Ascending aorta (tissue), 2 donors: ENCODE measurements at places on chromosomes 1 and 21.

- peak; percentile 77 for DNase-seq
These were observed at the start of gene DENND2D for GRCh38 chr1:111199881-111200801. DENND2D (minus strand) TSS chr1:111200646; CDS start chr1:111200459, 187 bp downstream.

DNA sequence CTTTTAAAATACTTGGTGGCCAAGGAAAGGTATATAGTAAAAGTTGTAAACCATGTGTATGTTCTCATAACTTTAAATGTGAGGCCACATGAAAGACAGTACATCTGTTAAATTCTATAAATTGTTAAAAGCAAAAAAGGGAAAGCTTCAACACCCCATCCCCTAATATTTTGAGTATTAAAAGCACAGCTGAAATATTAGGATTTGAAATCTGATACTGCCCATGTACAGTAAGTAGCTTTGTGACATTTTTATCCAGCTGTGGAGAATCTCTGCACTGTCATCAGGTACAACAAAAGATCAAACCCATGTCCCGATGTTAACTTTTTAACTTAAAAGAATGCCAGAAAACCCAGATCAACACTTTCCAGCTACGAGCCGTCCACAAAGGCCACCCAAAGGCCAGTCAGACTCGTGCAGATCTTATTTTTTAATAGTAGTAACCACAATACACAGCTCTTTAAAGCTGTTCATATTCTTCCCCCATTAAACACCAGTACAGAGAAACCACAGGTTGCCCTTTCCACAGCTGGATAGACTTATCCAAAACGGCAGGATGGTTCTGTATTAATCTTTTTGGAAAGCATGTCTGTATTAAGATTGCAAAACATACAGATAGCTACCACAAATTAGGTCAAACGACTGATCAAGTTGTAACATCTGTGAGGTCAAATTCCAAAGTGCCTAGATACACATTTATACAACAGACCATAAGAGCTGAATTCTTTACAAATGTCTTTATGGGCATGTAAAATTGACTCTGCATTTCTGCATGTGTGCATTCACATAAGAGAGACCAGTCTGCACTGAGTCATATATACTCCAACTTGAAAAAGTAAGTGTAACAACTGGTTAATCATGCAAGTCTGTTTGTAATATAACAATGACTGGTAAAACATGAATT lies 5.2 kb downstream of the IRF2BP2 start:
- no peak for DNase-seq

DNA sequence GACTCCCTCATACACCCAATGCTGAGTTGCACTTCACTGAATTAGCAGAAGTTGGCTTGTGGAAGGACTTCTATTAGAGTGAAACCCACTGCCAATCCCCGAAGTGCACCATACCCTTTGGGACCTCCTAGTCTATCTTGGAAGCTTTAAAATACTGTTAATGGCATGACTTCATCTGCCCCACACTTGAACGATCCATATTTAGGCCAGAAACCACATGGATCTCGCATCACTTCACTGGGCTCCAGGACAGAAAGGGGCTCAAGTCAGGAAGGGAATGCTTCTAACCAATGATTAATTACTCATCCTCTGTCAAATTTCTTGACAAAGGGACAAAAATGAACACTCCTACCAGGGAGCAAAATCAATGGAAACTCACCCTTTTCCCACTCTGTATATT lies 69.1 kb downstream of the BCAR3 start:
- no peak for DNase-seq

DNA sequence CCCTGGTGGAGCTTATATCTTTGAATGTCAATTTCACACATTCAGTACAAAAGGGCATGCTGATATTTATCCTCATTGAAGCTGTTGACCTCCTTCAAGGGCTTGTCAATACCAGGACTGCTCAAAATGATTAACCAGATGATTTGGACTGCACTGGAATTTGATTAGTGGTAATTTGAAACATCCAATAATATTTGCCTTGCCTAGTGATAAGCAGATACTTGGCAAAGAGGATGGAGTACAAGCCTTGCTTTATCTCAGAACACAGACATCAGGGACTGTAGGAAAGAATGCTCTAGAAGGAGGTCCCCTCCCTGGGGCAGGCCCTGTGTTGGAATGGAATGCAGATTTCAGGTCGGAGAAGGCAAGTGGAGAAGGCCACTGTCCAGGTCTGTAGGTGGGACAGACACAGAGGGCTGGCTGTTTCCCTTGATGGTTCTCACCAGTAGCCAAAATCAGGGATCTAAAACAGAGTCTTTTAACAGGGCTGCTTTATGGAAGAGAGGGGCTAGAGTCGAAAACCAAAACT lies 64.8 kb upstream of the ZNF648 start:
- no peak for DNase-seq

GRCh38 chr1:109783436-109783835 lies 19.7 kb upstream of the EPS8L3 start:
- DNase-seq = peak; percentile 82

DNA sequence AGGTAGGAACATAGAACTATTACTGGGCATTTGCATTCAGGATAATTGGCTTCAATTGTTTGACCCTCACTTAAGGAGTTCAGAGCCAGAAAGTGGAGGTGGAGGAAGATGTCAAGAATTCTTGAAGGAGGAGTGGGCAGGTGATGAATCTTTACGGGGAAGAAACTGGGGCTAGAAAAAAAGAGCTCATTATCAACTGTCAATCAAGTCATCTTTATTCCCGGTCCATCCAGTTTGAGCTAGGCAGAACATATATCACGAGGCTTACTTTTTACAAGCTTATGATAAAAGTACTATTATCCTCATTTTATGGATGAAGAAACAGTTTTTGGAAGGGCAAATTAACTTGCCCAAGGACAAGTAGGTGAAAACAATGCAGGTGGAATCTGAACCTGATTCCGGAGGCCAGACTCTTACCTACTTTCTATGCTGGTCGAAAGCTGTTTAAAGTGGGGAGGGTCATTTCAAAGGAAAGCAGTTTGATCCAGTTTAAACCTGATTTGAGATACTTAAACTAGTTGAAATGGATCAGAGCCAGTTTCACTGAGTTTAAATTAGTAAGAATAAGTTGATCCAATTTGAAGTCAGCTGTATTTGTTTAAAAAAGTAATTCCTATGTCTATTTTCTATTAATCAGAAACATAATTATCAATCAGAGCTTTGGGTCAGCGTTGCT lies 13.3 kb upstream of the NBL1 start:
- peak; percentile 7 for DNase-seq

- no peak for DNase-seq
These were observed 48.6 kb downstream of the HIVEP3 start for GRCh38 chr1:41870076-41870562.

DNA sequence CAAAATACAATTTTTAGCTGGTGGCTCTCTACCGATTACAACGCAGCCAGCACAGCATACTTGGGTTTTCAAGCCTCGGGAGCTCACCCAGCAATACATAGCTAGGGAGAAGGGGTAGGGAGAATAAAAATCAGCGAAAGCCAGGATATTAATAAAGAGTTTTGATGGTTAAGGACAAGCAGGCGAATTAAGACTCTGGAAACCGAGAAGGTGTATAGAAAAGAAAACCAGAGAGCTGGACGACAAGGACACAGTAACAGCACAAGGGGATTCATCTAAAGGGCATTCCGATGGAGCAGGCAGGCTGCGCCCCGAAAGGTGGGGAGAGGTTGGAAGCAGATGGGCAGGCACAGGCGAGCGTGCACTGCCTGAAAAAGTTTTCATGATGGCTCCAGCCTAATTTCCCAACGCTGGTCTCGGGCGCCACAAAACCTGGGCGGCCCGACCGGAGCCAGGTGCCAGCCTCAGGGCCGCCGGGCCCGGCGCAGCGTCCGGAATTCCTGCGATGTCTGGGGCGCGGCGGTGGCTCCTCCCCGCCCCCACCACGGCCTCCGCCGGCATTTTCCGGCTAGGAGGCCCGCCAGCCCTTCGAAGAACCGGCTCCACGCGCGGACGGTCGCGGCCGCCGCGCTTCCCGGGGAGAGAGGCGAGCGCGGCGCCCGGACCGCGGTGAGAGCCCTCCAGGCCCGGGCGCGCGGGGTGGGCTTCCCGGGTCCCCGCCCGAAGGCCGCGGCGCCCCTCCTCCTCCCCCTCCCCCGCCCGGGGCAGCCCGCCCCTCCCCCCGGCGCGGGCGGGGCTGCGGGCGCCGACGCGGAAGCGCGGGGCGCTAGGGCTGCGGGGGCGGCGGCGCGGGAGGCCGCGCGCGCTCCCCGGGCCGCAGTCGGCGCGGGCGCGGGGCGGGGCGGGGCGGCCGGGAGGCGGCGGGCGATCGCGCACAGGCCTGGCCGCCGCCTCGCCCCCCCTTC lies 774 bp upstream of the DYRK1A start:
- DNase-seq = no peak

- DNase-seq = peak; percentile 24
These were observed 28.2 kb downstream of the LAMC2 start for GRCh38 chr1:183214021-183214970.

GRCh38 chr1:39266269-39266668 lies 61.8 kb downstream of the MACF1 start:
- DNase-seq = no peak

DNA sequence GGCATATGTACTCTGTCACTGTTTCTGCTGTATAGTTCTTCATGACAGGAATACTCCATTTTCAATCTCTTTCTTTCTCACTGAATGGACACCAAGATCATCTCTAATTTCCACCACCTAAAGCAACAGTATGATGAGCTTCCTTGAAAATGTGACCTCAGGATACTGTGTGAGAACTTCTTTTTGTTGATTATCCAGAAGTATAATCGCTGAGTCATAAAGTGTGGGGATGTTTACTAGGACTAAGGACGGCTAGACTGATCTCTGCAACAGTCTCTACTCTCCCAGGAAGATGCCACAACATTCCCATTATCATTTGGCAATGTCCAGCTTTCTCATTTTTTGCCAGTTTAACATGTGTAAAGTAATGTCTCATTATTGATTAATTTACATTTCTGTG lies 70.3 kb downstream of the TNFSF18 start:
- DNase-seq = no peak

GRCh38 chr1:188466539-188466938 lies 1637.8 kb downstream of the PLA2G4A start:
- DNase-seq = no peak

GRCh38 chr1:165845992-165846748 lies 18.8 kb downstream of the UCK2 start:
- no peak for DNase-seq

GRCh38 chr1:13584876-13585611 lies 1.4 kb downstream of the PDPN start:
- no peak for DNase-seq

DNA sequence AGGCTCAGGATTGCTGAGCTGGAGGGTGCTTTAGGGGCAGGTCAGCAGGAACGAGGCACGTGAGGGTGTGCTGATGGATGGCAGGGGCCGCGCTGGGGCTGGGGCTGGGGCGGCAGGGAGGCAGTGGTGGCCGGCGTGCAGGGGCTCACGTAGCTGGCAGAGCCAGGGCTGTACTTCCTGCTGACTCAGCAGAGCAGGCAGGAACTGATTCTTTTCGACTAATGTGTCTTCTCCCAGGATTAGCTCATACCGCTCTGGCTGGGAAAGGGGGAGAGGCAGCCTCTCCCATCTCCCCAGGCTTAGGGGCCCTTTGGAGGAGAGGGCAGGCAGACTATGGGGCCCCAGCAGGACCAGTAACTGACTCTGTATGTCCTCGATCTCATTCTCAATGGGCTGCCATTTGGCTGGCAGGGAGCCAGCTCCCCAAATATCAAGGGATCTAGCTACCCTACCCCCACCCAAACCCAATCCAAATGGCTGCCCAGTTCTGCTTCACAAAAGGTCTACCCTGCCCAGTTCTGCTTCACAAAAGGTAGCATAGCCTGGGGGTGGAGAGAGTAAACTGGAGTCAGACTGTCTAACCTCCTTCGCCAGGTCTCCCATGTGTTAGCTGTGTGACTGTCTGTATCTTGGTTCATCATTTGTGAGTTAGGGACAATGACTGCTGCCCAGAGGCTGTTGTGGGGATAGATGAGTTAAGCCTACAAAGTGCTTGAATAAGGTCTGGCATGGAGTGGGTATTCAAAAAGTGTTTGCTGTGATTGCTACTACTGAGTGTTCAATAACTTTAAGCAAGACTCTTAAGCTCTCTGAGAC lies 100.1 kb upstream of the SLC2A1 start:
- DNase-seq = no peak

DNA sequence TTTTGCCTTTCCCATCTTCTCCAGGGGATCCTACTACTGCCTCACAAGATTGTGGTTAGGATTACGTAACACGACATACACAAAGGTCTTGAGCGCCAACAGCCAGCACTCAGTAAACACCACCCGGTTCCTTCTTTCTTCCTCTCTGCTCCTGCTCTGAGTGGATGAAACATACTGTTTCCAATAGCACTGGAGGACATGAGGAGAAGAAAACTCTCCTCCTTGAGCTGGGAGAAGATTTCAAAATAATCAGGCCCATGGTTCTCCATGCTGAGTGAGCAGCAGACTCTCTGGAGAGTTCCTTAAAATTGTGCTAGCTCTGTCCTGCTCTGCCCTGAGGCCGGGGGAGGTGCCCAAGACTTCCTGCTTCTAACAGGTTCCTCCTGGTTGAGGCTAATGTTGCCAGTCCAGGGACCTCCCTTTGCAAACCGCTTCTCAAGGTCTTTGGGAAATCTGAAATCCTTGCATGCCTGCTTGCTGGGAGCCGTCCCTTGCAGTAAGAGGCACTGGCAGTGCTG lies 29.4 kb upstream of the MX1 start:
- no peak for DNase-seq

- no peak for DNase-seq
These were observed 16.3 kb downstream of the L1TD1 start for GRCh38 chr1:62210960-62211359.

- no peak for DNase-seq
These were observed 12.7 kb downstream of the PRRX1 start for GRCh38 chr1:170676628-170677027.

DNA sequence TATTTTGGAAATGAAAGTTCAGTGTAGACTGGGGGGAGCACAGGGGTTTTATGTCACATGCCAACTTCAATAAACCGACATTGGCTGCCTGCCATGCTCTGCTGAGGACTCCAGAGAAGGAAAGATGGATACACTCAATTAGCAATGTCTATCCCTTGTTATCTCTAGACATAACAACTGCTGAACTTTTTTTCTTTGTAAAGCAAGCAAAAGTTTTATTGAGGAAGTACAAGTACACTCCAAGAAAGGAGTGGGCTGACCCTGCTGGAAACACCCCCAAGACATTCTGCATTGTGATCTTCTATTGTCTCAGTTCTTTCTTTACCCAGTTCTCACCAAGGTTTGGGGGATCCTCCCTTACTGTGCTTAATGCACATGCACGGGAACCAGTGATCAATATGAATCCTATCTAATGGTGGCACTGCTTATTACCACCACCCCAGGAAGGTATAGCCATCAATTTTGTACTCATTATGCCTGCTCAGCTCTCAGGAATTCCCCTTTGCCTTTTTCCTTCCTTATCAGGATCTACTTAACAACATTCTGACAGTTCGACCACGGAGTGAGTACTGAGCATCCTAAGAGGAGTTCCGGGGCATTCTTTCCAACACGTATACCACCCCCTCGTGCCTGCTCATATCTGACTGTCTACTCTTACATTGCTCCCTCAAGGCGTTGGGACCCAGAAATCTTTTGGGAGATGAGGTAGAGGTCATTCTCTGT lies 28.7 kb downstream of the SYNJ1 start:
- DNase-seq = no peak

- no peak for DNase-seq
These were observed 442.6 kb downstream of the PRDM2 start for GRCh38 chr1:14142397-14143100.

GRCh38 chr1:34973326-34973725 lies 11.8 kb downstream of the TMEM35B start:
- no peak for DNase-seq
